ENCODE measurements at places on chromosomes 7 and 10. TPM values are rescaled to one million over a fixed set of nuclear protein-coding genes. Genes with fewer than 3 reads are reported as not detected.
A peak's percentile ranks its signal among the peaks of the same experiment; 100 is the strongest.

- DNase-seq: no peak
These were observed 602.7 kb upstream of the NRP1 start for GRCh38 chr10:33937036-33937730.

- no peak for DNase-seq
These were observed 56.8 kb downstream of the ZNF438 start for GRCh38 chr10:30974773-30975415.

- DNase-seq: no peak
These were observed 2.6 kb downstream of the TMEM243 start for GRCh38 chr7:87216701-87217508.

- DNase-seq: no peak
These were observed 136.1 kb downstream of the AKR1D1 start for GRCh38 chr7:138212314-138212713.

DNA sequence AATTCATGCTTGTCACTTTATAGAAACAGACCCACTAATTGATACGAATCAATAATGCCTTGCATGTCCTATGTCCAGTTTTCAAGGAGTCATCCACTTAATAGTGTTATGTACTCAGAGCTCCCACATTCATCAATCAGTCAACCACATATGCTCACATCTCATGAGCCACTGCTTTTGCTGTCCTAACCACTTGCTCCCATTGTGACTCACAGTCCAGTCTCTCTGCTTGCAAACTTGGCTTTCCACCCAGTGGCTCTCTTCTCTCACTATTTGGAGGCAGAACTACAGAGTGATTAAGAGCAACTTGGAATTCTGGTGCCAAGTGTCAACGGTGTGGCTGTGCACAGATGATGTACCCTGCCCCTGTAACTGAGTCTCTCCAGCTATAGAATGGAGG, 166.0 kb downstream of the SNX13 start:
- no peak for DNase-seq

- DNase-seq: no peak
These were observed 9.9 kb upstream of the LIPM start for GRCh38 chr10:88792661-88793060.

GRCh38 chr7:32257621-32258020, 187.4 kb upstream of the PDE1C start:
- DNase-seq: no peak

DNA sequence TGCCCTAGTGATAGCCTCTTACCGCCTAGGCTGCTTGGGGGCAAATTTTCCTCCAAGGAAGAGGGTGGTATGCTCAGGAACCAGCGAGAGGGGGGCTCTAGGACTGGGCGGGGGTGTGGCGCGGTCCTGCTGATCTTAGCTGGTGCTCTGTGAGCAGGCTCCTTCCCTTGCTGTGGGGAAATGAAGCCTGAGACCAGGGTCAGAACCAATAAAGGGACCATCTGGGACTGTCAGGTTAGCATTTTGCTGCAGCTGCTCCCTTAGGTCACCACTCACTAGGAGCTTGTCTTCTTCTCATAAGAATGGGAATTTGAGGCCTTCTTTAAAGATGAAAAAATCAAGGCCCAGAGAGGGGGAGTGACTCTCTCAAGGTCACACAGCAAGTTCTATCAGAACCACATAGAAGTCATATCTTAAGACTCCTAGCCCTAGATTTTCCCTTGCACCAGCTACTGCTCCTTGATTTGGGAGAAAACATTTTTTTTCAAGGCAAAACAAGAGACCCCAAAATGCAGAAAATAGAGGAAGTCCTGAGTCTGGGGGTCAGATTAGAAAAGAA, 2.0 kb upstream of the NEUROG3 start:
- DNase-seq: no peak

GRCh38 chr10:62437696-62438095, 63.5 kb downstream of the ZNF365 start:
- DNase-seq: peak; percentile 29

DNA sequence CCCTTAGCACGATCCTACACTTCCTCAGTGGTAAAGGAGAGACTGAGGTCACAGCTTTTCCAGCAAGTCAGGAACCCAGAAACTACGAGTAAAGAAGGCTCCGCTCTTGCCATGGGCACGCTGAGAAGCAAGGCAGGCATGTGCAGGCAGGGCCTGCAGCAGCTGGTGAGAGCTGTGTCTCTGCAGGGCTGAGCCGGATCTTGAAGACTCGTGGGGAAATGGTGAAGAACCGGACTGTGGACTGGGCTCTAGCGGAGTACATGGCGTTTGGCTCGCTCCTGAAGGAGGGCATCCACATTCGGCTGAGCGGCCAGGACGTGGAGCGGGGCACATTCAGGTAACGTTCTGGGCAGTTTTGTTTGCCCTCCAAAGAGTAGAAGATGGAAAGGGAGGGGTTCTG, 51.9 kb upstream of the ZMIZ2 start:
- no peak for DNase-seq

TUBAL3 gene
- not detected for polyA plus RNA-seq
